Right cardiac atrium (tissue), 5 donors: ENCODE measurements at places on chromosomes 16 and 17. TPM values are rescaled to one million over a fixed set of nuclear protein-coding genes. Genes with fewer than 3 reads are reported as not detected.

GRCh38 chr17:35103271-35103670, 16.4 kb downstream of the RAD51D start:
- DNase-seq, result no peak

DNA sequence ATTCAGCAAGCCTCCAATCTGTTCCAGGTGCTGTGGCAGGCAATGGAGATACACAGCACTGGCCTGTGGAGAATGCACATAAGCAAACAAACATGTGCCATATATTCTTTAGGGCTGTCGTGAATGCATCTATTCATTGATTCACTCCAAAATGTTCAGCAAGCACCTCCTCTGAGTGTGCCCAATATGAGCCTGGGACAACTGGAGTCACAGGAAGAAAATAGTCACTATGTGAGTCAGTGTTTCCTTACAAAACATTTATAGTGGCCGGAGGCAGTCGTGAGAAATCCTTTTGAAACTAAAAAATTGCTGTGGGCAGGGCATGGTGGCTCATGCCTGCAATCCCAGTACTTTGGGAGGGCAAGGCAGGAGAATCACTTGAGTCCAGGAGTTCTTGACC, 310.1 kb downstream of the CA10 start:
- no peak for DNase-seq

GRCh38 chr17:70987867-70988340, 818.6 kb downstream of the KCNJ2 start:
- DNase-seq, result no peak

GRCh38 chr17:39841134-39841683, 22.9 kb downstream of the IKZF3 start:
- DNase-seq, result no peak

DNA sequence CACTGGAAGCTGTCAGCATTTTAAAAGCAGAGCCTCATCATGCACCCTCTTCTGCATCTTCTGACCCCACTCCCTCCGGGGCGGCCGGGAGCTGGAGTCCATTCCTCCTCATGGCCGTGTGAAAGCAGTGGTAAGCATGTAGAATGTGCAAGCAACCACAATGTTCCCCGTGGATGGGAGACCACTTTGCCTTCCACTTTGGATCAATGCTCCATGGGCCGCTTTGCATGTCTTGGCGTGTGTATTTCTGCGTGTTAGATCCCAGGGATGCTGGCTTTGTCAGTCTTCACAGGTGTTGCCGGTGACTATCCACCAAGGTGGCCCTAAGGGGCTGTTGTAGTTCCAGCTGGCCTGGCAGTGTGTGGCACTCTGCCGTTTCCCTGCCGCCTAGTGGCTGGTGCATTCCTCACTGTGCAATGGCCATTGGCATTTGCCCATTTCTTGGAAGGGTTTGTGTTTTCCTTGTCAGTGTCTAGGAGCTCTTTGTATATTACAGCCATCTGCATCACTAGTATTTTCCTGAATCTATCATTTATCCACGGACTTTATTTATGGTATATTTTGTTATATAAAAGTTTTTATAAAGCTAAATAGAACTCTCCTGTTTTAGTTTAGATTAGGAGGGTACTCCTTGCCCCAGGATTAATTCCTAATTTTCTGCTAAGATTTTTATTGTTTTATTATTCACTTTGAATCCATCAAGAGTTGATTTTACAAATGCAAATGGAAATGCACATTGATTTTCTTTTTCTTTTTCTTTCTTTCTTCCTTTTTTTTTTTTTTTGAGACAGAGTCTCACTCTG, 5.8 kb upstream of the ALDH3A1 start:
- no peak for DNase-seq

DNA sequence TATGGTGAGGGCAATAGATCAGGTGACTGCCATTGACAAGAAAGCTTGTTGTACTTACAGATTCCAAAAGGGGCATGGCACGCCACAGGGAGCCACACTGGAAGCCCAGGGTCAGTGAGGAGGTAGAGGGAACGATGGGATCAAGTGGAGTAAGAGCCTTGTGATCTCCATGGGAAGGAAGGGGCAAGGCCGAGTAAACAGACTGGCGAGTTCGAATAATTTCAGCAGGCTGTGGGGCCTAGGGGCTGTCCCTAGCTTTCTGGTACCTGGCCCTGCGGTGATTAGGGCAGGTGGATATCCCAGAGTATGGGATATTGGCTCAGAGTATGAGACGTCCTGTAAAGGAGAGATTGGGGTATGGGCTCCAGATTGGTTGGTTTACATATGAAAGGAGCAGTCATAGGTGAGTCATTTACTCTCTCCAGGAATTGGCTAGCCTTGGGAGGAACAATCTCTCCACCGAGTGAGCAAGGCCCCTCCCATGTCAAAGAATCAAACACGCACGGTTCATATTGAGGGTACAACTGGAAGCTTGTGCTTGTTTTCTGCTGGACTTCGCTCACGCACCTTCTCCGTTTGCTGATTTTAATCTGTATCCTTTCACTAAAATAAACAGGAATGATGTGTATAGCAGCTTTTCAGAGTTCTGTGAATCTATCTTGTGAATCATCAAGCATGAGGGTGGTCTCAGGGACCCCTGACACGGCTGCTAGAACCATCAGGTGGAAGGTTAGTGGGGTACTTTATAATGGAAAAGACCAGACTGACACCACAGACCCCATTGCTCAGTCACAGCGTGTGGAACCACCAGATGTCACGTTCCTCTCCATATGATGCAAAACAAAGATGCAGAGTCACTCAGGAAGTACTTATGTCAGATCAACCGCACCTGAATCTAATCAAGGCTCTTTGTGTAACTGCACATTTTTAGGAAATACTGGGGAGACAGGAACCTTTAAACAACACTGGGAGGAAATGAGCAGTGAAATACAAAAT, 27.9 kb downstream of the GABARAPL2 start:
- no peak for DNase-seq

GRCh38 chr17:79819085-79819484, 20.2 kb downstream of the CBX4 start:
- no peak for DNase-seq

GRCh38 chr16:84357191-84357651, 11.1 kb upstream of the ATP2C2 start:
- DNase-seq, result no peak

- no peak for DNase-seq
These were observed 20.9 kb downstream of the CASKIN2 start for GRCh38 chr17:75494326-75494877.

DNA sequence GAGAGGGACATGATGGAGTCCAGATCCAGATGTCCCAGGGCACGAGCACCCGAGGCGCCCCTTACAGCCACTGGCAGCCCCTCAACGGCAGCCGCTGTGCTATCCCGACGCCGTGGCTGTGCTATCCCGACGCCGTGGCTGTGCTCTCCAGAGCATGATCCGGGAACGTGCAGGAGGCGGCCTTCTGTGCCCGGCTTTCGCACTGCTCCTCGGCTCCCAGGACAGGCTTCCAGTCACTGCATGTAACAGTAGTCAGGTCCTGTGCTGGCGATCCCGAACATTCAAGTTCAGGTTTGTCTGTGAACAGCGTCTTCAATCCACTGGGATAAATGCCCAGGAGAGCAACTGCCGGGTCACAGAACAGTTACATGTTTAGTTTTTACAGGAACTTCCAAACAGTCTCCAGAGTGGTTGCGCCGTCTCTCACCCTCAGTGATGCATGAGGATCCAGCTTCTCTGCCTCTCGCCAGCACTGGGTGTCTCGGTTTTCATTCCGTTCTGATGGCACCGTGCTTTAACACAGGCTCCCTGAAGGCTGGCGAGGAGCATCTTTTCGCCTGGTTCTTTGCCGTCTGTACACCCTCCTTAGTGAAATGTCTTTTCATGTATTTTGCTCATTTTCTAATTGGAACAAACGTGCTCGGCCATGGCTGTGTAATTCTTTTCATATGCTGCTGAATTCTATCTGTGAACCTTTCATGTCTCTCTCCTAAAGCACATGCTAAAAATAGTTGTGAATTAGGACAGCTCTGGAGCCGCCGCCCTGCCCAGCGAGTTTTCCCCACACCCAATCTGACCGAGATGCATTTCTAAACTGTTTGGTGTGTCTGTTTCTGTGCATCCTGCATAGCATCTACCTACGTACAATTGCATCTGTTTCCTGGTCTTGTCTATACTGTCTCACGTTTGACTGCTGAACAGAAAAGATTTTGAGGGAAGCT, 72.6 kb upstream of the METRNL start:
- no peak for DNase-seq

DNA sequence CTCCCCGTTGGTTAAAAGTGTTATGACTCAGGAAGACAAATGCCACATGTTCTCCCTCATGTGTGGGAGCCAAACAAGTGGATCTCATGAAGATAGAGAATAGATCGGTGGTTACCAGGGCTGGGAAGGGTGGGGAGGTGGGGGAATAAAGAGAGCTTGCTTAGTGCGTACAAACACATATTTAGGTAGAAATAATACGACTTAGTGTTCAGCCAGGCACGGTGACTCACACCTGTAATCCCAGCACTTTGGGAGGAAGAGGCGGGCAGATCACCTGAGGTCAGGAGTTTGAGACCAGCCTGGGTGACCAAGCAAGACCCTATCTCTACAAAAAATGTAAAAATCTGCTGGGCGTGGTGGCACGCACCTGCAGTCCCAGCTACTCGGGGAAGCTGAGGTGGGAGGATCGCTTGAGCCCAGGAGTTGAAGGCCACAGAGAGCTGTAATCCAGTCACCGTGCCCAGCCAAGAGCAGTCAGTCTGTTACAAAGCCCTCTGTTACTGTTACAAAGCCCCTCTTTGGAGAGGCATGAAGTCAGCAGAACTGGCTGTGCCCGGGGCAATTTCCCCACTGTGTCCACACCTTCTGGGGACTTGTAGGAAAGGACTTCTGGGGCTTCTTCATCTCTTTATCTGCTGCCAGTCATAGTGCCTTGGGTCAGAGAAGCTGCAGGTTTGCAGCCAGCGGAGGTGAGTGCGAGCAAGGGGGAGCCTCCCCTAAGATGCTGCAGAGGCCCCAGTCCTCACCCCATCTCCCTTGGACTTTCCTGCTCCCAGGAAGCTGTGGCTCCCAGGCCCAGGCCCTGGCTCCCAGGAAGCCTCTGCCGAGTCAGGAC, 4.3 kb upstream of the ALDH3A1 start:
- DNase-seq, result no peak

GRCh38 chr17:43615330-43616028, 46.2 kb downstream of the MEOX1 start:
- DNase-seq, result no peak

DNA sequence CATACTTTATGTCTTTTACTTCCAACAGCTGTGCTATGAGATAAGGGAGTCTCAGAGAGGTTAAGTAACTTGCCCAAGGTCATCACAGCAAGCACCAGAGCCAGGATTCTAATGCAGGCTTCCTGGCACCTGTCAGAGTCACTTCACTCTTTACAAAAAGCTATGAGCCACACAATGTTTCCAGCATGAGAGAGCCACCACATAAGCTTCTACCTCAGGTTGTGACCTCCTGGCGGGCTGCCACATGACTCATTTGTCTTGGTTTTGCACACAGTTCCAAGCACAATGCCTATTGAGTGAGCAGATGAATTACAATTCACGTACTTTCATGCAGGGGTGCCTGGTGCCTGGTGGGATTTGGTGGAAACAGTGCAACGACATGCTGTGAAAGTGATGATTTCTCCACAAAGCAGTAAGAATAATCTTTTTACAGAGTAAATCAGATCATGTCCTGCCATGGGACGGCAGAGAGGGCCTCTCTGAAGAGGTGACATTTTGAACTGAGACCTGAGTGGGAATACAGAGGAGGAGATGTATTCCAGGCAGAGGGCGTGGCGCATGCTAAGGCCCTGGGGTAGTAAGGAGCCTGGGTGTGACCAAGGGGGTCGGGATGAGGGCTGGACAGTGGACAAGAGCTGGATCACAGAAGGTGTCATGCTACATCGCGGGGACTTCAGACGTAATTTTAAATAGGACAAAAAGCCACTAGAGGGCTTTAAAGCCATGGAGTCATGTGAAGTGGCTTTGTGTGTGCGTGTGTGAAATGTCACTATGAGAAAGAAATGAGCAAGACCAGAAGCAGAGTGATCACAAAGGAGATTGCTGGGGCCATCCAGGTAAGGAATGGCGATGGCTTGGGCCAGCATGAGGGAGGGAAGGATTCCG, 53.4 kb downstream of the CACNG3 start:
- DNase-seq, result no peak

DNA sequence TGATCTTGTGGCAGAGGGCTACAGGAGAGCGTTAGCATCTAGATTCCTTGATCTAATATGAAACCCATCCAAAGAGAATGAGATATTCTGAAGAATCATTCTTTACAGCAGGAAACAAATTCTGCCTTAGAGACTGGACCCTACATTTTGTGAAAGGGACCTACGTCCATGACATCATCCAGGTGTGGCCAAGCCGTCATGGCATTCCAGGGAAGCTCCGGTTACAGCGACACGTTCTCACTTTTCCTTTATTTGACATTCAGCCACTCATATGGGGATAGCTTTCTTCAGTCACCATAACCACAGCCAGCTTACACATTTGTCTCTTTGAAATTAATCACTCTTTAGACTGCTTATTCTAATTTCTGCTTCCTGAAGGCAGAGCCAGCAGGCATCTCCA, 408.1 kb downstream of the XYLT1 start:
- no peak for DNase-seq

GRCh38 chr17:1090465-1091189, 89.2 kb downstream of the ABR start:
- DNase-seq, result no peak

The BCL6B gene
- 10.9 TPM for total RNA-seq

The PRAC2 gene
- total RNA-seq, result not detected

The CD300LB gene
- not detected for total RNA-seq

The SOX9 gene
- total RNA-seq, result 23.5 TPM
